ENCODE measurements at places on chromosomes 16 and 17.

DNA sequence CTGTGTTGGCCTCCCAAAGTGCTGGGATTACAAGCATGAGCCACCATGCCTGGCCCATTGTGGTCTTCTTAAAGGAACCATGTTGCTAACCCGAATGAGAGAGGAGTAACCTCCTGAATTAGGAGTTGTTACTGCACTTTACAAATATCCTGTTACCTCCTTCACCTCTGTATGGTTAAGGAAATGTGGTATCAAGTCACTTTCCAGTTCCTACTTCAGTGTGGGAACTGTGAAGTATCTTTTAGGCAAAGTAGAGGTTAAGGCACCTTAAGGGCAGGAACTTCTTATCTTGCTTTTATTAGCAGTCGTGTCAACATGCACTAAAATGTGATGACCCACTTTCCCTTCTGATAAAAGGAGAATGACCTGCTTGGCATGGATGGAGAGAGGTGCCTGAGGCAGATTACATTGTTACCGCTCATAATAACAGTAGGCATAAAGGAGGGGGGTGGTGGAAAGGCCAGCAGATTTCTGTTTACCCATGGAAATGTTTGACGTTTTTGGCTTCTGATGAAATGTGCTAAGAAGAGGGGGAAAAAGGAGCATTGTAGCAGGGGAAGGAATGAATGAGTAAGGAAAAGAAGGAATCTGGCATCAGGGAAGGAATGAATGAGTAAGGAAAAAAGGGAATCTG, 28.5 kb downstream of the FTO start:
- DNase-seq: no peak

DNA sequence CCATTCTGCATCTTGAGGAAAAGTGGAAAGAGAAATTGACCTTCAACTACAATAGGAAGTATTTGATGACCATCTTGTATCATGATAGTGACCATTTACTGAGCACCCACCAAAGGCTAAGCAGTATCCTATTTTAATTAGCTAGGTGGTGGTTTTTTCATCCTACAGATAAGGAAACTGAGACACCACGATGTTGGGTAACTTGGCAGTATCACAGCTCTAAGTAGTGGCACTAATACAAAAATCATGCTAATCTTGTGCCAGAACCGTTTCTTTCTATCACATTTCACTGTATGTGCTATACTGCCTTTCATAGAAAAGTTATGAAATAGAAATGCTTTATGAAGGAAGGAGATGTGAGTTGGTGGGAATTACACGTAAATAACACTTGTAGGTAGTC, 2.3 kb downstream of the EVI2B start:
- no peak for DNase-seq

GRCh38 chr17:70286391-70286790, 117.1 kb downstream of the KCNJ2 start:
- no peak for DNase-seq

DNA sequence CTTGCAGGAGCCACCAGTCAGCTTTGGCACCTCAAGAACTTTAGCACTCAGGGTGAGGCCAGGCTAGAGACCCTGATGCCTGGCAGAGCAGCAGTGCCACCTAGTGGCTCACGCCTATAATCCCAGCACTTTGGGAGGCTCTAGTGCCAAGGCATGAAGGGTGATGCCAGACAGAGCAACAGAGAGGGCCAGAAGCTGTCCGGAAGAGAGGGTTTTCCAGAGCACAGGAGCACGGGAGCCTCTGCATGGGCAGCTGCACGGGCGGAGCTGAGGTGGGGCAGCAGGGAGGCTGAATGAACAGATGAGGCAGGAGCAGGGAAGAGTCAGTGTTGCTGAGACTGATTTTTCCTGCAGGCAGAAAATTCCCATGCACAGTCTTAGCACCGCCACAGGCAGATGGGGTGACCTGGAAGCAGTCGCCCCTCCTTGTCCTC, 38.9 kb downstream of the MYH3 start:
- DNase-seq: peak; percentile 86

DNA sequence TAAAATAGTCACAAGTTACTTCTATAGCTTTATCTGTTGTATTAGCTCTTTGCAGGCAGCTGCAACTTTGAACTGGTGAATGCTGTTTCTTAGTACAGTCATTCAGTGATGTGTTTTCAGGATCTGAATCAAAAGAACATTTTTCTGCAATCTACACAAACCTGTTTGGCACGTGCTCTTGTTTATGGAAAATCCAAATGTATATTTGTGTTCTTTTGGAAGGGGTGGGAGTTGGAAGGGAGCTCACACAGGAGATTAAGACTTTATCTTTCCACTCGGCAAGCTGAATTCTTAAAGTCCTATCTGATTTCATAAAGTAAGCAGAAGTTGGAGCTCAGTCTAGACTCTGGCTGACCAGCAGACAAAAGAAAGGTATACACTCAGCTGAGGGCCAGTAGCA, 300.2 kb downstream of the MAP2K6 start:
- DNase-seq: no peak

DNA sequence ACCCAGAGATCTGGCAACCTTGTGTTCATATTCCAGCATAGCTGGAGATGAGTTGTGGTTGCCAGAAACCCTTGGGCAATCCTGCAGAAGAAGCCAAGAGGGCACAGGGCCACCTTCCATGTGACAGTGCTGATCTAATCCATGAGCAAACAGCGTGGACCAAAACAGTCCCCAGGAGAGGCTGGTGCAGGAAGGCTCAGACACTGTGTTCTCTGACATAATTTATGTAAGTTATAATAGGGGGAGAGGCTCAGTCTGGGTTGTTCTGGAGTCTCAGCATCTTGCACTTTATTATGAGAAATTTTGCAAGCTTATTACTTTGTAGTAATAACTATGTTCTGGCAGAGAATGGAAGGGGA, 273.9 kb downstream of the HAPSTR1 start:
- DNase-seq: no peak

- no peak for DNase-seq
Observed at GRCh38 chr17:61809816-61810392, 53.4 kb downstream of the BRIP1 start.

- DNase-seq: no peak
Observed at GRCh38 chr17:82836823-82837357, 2.9 kb downstream of the ZNF750 start.

GRCh38 chr17:42852351-42852750, 1.4 kb downstream of the AOC3 start:
- DNase-seq: no peak

DNA sequence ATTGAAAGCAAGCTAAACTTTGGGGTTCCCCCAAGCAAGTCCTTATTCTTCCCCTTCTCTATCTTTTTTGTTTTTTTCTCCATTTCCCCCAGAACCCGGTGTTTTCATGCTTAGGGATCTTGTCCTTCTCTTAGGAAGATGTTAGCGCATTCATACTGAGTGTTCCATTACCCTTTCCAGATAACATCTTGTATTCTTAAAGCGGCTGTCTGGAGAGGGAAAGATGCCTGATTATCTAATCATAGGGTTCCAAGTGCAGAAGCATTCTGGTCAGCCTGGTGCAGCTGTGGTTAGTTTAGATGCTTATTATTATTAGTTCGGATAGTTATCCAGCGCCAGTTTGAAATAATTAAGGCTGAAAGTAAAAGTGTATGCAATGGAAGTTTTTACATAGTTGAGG, 2.0 kb downstream of the TOM1L1 start:
- DNase-seq: no peak

GRCh38 chr16:50681021-50681885, at the start of gene SNX20:
TSS of gene SNX20 (minus strand) at chr16:50681312. CDS start at chr16:50677526, 3,786 bp downstream.
- DNase-seq: no peak

- DNase-seq: no peak
Observed at GRCh38 chr17:2058586-2059546, 4.0 kb downstream of the HIC1 start.

GRCh38 chr17:73323409-73324159, 11.8 kb upstream of the CDC42EP4 start:
- peak; percentile 82 for DNase-seq

DNA sequence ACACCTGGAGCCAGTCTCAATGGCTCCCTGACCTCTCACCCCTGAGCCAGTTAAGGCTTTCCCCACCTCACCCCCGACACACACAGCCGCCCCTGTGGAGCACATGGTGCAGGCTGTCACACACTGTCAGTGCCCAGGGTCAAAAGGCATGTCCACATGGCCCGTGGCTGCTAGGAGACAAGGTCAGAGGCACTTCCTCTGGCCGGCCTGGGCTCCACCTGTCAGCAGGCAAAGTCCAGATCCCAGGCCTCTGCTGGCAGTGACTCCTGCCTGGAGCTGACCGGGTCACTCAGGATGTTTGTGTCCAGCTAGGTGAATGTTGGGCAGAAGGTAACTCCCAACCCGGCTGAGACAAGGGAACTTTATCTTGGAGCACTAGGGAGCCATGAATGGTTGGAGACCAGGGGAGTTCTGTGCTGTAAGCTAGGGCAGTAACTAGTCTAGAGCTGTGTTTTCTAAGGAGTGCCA, 6.0 kb downstream of the SREBF1 start:
- DNase-seq: no peak

GRCh38 chr17:81391936-81392908, 3.0 kb upstream of the BAHCC1 start:
- DNase-seq: no peak

- DNase-seq: no peak
Observed at GRCh38 chr17:1315891-1316403, 36.5 kb downstream of the TRARG1 start.

- DNase-seq: peak; percentile 52
Observed at GRCh38 chr16:53131363-53132071, 76.7 kb downstream of the CHD9 start.
